CD4-positive, alpha-beta memory T cell (primary cell): ENCODE measurements at places on chromosomes 2 and 18.

DNA sequence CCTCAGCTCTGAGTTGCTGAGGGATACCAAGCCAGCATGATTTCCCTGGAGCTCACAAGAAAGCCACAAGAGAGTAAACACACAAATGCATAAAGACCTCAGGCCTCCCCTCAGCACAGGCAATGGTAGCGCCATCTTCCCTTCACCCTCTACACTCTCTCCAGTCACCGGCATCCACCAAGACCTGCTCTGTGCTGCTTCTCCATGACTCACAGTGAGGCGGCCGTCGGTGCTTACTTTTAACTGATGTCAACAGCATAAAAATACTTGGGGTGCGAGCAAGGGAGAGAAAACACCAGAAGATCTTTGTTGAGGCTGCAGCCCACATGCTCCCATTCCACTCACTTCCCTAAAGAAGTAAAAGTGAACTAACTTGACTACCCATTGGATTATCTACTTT is 46.7 kb downstream of the L3MBTL4 start:
- DNase-seq = no peak

- no peak for DNase-seq
These were observed 14.7 kb downstream of the CYP27A1 start for GRCh38 chr2:218796691-218797090.

DNA sequence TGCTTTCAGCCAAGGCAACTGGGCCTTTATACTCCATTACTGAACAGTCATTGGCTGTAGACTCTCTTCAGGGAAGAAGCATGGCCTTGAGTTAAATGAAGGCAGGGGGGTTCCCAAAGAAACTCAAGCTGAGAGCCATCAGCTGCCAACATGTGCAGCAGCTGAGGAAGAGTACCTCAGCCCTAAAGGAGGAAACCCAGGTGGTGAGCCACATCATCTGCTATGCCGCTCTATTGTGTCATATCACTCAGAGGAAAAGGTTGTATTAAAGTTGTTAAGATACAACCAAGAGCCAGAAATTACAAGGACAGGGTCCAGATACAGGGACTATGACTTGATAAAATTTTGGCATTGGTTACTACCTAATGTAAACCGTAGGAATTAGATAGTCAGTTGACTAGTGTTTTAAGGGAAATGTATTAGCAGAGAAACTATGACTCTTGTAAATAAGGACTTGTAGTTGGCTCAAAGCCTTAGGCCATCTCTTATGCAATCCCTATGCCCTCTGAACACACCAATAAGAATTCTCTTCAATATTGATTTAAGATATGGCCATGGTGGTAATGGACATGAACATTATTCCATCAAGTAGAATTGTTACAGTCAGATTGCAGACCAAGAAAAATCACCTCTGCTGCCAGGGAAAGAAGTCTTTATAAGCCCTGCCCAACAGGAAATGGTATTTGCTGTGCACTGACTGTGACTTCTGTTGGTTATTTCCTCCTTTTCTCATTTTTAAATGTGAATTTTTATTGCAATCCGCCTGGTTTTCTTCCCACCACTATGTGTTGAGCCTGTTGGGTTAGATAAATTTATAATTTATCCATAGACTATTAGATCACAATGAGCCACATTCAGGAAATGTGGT is 9.2 kb upstream of the LRPPRC start:
- no peak for DNase-seq

- DNase-seq = no peak
These were observed 168.0 kb downstream of the RPIA start for GRCh38 chr2:88859461-88859860.

DNA sequence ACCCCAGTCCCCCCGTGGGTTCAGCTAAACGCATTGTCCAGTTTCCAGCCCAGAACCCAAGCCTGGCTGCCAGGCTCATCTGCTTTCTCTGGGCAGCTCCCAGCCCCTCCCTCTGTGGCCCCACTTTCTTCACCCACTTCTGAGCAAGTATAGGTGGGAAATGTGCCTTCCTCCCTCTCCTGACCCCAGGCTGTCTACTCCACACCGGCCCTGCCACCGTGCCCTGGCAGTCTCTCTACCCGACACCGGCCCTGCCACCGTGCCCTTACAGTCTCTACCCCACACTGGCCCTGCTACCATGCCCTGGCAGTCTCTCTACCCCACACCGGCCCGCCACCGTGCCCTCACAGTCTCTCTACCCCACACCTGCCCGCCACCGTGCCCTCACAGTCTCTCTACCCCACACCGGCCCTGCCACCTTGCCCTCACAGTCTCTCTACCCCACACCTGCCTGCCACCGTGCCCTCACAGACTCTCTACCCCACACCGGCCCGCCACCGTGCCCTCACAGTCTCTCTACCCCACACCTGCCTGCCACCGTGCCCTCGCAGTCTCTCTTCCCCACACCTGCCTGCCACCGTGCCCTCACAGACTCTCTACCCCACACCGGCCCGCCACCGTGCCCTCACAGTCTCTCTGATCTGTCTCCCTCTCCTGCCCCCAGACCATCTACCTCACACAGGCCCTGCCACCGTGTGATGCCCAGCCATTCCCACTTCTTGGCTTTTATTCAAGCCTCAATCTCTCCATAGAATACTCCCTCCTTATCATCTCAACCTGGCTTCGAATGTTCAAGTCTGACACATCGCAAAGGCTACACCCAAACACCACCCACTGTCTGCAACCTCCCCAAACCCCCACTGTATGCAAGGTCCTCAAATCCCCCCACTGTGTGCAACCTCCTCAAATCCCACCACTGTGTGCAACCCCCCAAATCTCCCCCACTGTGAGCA is 108.9 kb downstream of the TPO start:
- no peak for DNase-seq

GRCh38 chr2:30663321-30663720 is 143.9 kb downstream of the CAPN13 start:
- DNase-seq = no peak

DNA sequence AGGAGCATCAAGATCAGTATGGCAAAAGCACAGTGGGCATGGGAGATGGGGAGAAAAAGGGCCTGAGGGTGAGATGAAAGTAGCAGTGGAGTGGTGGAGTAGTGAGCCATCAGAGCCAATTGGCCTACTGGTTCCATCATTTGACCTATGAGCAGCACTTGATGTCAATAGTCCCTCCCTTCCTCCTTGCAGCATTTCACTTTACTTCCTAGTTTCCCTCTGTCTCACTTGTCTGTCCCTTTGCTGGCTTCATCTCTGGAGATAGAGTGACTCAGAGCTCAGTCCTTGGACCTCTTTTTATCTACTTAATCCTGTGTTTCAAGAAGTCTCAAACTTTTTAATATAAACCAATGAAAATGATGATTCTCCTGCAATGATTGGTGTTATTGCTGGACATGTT is 32.1 kb downstream of the FBXO48 start:
- no peak for DNase-seq

DNA sequence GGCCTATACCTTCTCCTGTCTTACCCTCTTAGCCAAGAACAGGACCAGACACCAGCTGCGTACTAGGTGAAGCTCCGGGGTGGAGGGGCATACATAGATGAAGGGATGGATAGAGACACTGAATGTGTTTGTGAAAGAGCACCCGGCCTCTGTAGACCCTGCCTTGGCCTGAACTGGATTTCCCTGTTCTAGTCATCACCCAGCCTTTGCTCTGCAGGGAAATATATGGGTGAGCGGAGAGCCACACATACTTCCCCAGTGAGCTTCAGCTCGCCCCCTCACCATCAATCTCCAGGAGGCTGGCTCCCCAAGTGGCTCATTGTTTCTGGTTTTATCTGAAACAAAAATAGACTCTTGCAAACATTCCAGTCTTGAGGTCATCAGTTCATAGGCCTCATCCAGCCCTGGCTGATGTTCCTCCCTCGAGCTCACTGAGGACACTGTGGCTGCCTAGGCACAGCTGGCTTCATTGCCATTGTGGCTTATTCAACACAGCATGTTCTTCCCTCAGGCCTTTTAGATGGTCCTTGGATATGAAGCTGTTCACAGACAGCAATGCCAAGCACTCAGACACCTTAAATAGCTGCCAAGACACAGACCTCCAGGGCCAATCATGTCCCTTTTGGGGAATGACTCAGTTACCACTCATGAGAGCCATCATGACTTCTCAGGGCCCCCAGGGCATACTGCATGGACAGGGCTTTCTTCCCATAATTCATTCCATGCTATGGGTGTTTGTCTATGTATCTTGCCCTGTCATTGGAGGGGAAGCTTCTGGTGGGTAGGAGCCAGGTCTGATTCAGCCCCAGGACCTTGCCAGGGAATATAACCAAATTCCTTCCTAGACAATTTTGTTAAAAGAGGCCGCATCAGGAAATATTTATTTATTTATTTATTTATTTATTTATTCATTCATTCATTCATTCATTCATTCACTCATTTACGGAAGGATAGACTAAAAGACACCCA is 82.4 kb downstream of the TTC32 start:
- DNase-seq = no peak

DNA sequence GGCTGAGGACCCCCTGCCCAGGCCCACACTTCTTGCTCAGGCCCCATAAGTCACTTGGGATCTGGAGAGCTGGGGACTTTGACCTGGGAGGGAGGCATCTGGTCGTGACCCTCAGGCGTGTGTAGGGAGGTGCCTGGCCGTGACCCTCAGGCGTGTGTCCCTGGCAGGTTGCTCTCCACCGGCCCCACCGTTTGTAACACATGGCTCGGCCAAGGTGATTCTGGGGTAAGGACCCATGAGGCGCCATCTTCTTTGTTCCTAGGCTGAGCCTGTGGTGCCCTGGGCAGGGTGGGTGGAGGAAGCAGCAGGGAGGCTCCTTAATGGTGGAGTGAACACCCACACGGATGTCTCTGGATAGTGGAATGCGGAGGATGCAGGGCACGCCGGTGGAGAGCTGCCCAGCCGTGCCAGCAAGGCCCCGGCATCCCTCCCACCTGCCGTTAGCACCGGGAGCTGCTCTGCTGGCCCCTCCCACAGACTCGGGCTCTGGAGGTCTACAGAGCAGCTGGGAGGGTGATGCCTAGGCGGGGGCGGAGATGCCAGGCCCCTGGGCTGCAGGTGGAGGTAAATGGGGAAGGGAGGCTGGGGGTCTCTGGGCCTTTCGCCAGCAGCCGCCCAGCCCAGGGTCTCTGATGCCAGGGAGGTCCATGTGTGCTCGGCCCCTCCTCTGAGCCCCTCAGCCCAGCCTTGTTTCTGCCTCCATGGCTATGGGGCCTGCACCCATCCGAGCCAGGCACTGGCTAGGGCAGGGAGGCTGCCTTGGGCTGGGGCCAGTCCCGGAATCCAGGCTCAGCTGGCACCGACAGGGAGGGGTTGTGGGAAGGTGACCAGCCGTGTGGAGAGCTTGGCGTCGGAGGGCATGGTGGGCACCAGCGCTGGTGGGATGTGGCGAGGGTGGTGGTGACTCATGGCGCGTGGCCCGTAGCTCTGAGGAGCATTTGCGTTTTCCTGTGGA is 1.1 kb upstream of the GAL3ST2 start:
- DNase-seq = no peak
